ENCODE measurements at places on chromosomes 4 and X. TPM values are rescaled to one million over a fixed set of nuclear protein-coding genes. Genes with fewer than 3 reads are reported as not detected.

GRCh38 chrX:101450085-101450484, 35.2 kb upstream of the ARMCX4 start:
- no peak for DNase-seq

Gene TCEAL6
- total RNA-seq = not detected

GRCh38 chrX:53583571-53583970, 102.9 kb downstream of the HUWE1 start:
- no peak for DNase-seq

Gene BEND4
- total RNA-seq = 1.4 TPM

Gene NAT8L
- 0.48 TPM for total RNA-seq

DNA sequence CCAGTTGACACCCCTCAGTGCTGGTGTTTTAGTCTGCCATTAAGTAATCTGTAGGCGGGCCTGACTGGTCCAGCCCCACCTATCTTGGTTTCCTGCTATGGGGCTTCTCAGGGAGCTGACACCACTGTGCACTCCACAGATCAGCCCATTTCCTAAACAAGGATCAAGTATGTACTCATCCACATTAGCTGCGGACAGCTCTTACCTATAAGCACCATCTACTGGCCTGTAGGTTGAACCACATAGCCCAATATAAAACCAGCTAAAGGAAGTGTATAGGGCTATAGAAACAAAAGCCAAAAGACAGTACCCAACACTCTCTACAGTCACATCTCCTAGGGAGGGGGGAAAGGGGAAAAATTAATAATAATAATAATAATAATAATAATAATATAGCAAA, 353.5 kb upstream of the CXorf51B start:
- DNase-seq = no peak

GRCh38 chr4:30943356-30943755, 223.2 kb downstream of the PCDH7 start:
- DNase-seq = no peak

DNA sequence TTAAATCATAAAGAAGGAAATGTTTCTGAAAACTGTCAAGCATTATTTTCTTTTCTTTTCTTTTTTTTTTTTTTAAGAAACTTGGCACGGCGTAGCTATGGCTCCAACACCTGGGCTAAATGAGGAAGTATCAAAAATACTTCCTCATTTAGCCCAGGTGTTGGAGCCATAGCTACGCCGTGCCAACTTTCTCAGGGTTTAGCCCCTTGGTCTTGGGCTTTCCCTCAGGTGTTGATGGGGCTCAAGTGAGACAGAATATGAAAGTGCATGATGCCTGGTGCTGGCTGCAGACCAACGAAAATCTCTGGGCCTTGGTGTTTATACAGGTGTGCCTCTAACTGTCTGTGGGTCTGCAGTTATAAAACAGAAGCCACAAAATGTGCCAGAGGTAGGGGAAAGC, 132.7 kb downstream of the ARHGAP24 start:
- no peak for DNase-seq

DNA sequence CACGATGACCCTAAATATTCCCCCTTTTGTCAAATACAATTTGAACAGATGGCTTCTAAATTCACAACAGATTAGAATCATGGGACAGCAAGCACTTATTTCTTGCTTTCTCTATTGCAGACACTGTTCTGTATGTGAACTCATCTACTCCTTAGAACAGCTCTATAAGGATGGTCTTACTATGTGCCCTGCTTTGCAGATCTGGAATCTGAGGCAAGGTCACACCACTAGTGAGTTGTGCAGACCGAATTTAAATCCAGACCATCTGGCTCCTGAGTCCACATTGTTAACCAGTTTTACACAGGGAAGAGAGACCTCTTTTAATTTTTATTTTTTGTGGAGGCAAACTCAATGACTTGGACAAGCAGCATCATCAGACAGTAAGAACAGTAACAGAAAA, 50.2 kb downstream of the GPRIN3 start:
- no peak for DNase-seq

DNA sequence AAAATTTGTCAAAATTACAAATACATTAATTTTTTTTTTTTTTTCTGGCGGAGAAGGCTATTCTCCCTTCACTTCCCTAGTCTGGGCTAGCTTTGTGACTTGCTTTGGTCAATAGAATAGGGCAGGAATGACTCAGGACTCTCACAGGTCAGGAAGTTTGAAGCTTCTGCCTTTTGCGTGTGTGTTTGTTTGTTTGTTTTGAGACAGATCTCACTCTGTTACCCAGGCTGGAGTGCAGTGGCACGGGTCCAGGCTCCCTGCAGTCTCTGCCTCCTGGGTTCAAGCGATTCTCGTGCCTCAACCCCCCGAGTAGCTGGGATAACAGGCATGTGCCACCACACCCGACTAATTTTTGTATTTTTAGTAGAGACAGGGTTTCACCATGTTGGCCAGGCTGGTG, 55.9 kb upstream of the USP9X start:
- no peak for DNase-seq

DNA sequence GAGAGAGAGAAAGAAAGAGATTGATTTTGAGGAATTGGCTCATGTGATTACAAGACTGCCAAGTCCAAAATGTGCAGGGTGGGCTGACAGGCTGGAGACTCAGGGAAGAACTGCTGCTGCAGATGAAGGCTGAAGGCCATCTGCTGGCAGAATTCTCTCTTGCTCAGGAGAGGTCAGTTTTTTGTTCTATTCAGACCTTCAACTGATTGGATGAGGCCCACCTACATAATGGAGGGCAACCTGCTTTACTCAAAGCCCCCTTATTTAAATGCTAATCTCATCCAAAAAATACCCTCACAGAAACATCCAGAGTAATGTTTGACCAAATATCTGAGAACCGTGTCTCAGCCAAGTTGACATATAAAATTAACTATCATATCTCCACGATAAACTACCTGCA, 38.2 kb upstream of the MAMLD1 start:
- DNase-seq = no peak

DNA sequence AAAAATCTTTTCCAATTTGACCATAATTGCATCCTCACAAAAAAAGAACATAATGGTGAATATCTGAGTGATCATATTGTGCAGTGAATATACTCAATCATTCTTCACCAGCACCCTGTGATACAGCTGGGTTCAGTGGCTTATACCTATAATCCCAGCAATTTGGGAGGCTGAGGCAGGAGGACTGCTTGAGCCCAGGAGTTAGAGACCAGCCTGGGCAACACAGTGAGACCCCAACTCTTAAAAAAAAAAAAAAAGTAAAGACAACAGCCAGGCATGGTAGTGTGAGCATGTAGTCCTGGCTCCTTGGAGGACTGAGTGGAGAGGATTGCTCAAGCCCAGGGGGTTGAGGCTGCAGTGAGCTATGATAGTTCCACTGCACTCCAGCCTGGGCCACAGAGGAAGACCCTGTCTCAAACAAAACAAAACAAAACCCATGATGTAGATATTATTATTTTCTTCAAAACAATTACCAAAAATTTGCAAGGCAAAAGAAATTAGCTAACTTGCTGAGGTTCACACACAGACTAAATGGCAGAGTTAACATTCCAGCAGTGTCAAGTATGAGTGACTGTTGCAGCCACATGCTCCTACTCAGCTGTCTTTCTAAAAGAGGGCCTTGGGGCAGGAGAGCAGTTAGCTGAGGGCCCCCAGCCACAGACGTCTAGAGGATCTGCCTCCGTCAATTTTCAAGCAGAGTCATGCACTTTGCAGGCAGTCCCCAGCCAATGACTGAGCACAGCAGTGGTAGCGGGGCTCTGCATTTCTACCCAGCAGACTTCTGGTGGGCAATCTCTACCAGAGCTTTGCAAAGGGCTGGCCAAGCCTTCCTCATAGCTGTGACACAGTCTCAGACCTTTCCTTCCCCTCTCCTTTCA, 33.4 kb downstream of the ADGRA3 start:
- no peak for DNase-seq

DNA sequence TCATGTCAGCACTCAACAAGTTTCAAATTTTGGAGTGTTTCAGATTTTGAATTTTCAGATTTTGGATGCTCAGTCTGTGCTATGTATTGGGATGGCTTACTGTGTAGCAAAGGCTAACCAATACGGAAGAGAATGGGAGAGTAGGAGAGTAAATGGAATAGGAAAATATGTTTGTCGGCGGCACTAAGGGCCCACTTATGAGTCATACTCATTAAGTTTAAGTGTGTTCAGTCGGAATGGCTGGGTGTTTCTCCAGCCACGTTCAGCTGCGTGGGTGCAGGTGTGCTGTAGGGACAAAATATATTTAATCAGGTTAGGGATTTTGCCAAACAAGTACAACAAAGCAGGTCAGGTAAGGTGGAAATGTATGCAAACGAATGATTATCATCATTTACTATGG, 13.6 kb downstream of the FTHL17 start:
- DNase-seq = no peak

Gene SLC9B2
- total RNA-seq = 6.0 TPM

DNA sequence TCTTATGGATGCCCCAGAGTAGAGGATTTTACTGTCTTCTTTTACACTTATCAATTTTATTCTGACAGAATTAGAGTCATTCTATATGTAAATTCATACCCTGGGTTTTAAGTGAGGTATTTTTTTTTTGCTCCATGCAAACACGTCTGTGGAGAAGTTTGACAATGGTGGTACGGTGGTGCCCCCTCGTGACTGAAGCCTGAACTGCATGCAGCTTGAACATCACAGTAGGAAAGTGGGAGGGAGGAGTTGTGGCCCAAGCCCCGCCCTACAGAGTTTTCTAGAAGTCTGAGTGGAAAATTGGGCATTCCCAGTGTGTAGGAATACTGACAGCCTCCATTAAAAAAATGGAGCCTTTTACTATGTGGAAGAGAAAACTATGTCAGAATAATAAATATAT, 73.3 kb upstream of the RAB40AL start:
- DNase-seq = peak; percentile 77

Gene IL21
- 3.6 TPM for total RNA-seq

Gene LIMCH1
- total RNA-seq = 144 TPM

Gene UNC5C
- total RNA-seq = 4.6 TPM

Gene TREX2
- total RNA-seq = 0.72 TPM

Gene NUDT11
- total RNA-seq = 4.3 TPM

Gene BBS7
- total RNA-seq = 25.0 TPM

Gene CLDN22
- total RNA-seq = 0.72 TPM

DNA sequence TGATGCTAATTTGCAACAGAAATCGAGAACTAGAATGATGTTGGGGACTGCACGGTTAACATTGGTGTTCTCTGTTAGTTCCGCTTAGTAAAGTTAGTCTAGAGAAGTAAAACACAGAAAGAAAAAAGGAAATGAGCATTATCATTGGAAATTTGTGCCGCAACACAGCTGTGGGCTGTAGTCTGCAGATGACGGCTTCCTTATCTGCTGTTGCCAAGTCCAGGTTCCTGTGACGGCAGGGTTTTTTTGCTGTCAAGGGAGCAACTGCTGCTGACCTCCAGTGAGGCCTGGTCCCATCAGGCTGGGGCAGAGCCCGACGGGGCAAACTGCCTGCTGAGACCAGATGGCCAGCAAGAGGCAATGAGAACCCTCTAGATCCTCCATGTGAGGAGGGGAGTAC, 38.9 kb upstream of the PHEX start:
- DNase-seq = peak; percentile 11

- DNase-seq = no peak
Observed at GRCh38 chrX:13923845-13924244, 105.8 kb downstream of the GEMIN8 start.

DNA sequence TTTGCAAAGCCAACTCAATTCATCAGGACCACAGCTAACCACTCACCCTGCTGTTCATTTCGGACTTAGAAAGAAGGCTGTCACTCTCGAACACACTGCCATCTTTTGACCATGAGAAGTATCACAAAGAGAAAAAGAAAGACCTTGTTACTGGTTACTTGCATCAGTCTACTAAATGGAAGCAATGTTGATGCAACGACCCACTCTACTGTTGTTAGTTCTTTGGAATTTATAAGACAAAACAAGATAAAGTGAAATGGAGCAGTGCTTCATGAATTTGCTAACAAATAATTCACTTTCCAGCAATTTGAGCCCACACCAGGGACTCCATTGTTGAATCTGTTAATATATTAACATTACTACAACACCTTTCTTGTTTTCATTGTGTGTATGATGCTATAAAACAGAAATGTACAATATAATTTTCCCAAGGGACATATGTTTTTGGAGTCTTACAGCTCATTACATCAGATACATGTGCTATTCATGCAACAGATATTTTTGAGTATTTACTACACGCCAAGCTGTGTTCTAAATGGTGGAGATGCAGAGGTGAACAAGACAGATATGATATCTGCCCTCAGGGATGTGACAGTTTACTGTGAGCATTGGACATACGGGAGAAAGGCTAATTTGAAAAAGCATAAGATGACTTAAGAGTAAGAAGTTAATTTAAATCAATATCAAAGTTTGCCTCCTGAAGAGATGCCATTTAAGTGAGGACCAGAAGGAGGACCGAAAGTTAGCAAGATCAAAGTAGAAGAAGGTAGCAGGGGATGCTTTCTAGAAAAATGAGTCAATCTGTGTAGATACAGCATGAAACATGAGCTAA, 87.2 kb downstream of the AREG start:
- DNase-seq = peak; percentile 61

Gene GLRA2
- 2.9 TPM for total RNA-seq

DNA sequence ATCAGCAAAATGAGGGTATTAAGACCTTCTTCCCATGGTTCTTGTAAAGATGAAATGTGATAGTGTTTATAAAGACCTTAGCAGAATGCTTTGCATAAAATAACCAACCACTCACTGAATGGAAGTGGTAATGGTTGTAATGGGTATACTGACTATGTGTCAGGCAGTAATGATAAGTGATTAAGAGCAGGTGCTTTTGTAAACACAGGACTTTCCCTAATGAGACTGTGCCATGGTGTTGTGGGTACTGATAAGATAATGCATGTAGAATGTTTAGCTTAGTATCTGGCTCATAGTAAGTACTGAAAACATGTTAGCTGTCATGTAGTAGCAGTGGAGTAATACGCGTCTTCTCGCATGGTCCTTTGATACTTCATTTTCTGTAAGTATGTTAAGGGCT, 6.9 kb downstream of the LSM6 start:
- DNase-seq = no peak

Gene FAM241A
- 6.3 TPM for total RNA-seq

DNA sequence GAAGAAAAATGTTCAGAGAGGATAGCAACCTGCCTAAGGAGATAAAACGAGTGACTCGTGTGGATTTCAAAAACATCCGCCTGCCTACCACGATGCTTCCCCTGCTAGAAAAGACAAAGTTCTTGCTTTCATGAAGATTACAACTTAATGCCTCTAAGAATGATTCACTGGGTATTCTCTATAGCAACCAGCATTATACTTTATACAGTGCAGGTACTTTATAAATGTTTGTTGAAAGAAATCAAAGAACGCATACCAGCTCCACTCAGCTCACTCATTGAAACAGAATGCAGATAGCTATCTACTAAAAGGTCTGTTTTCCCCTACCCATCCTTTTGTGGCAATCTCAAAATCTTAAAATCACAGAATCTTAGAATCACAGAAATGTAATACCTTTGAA, 33.7 kb downstream of the GASK1B start:
- peak; percentile 56 for DNase-seq

- DNase-seq = peak; percentile 71
Observed at GRCh38 chrX:1932231-1932630, 317.4 kb downstream of the ASMT start.

DNA sequence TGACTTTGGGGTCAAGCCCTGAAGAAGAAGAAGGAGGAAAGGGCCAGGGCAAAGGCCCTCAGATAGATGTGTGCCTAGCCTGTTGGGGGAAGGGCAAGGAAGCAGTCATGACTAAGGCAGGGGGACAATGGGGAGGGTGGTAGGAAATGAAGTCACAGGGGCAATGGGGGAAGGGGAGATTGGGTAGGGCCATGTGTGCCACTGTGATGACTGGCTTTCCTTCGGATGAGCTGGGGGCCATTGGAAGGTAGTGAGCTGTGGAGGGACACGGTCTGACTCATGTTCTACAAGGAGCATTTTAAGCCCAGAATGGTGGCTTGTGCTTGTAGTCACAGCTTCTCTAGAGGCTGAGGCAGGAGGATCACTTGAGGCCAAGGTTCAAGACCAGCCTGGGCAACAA, 642.0 kb downstream of the MID1IP1 start:
- DNase-seq = no peak
